Stimulated activated naive CD8-positive, alpha-beta T cell treated with anti-CD3 and anti-CD28 coated beads, Interleukin-15, Interleukin-2, amounts not matched to agents 100 U/mL and 50 U/mL, for 24 hours (primary cell): ENCODE measurements at places on chromosomes 4 and X.

- no peak for DNase-seq
Measured at GRCh38 chr4:105166066-105166465, 19.4 kb downstream of the TET2 start.

GRCh38 chr4:152090543-152090942 is 329.7 kb upstream of the GATB start:
- DNase-seq: no peak

DNA sequence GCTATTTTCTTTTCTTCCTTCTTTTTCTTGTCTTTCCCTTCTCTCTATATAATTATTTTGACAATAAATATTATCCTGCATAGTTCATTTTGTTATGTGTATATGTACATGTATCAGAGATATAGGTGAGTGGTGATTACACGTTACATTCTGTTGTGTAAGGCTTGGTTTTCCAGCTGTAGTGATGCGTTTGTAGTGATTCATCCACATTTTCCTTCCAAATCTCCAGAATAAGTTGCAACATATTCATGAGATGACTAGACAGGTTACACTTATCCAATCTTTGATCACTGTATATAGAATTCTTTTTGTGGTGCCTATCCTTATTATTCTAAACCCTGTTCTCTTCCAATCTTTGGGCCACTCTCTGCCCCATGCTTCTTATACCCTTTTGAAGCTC is 540.2 kb downstream of the GBA3 start:
- DNase-seq: no peak

DNA sequence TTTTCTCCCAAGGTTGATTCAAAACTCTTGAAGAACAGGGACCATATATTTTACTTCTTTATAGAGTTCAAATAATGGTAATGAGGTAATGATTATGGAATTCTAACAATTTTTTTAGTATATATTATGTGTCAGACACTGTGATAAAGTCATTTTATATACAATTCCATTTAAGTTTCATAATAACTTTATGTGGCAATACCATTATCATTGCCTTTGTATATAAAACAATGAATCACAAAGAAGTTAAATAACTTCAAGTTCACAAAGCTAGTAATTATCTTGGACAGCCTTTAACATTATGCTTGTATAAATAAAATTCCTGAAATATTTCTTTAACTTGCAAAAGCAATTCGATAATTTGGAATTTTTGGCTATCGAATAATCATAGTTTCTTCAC is 20.6 kb downstream of the MAGEC1 start:
- no peak for DNase-seq

DNA sequence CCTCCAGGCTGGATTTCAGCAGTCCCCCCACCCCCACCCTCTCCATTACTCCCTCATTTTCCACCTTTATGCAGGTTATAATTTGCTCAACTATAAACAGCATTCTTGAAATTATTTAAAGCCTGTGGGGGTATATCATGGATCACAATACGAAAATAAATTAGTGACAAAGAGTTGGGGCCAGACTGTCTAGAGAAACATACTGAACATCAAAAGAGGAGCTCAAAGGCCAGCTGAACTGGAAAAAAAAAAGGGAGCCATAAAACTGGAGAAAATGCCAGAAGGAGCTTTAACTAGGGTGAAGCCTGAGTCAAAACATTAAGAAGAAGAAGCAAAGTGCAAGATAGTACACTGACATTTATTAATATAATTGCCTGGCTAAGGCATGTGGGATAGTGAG is 137.8 kb downstream of the ANTXR2 start:
- DNase-seq: no peak

- DNase-seq: no peak
Measured at GRCh38 chr4:1235381-1236102, 13.4 kb downstream of the CTBP1 start.

DNA sequence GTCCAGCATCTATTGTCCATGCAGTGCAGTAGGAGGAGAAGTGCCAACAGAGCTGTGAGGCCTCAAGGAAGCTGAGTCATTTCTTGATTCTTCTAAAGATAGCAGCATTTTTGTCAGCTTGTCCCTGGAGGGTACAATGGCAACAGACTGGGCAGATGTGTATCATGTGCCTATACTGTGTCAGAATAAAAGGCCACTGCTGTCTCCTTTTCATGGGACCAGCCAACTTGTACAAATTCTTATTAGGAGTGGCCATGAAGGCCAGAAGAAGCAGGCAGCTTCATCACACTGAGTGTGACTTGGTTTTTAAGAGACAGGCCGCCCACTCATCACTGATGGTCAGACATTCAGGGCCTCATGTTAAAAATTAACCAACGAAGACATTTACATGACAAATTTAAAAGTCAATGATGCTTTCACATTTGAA is 185.0 kb upstream of the FAM241A start:
- DNase-seq: no peak

GRCh38 chr4:142539796-142540482 is 306.2 kb downstream of the INPP4B start:
- no peak for DNase-seq

- no peak for DNase-seq
Measured at GRCh38 chr4:39559626-39560025, 32.4 kb upstream of the UGDH start.

- no peak for DNase-seq
Measured at GRCh38 chr4:8437281-8437680, 3.2 kb downstream of the ACOX3 start.

DNA sequence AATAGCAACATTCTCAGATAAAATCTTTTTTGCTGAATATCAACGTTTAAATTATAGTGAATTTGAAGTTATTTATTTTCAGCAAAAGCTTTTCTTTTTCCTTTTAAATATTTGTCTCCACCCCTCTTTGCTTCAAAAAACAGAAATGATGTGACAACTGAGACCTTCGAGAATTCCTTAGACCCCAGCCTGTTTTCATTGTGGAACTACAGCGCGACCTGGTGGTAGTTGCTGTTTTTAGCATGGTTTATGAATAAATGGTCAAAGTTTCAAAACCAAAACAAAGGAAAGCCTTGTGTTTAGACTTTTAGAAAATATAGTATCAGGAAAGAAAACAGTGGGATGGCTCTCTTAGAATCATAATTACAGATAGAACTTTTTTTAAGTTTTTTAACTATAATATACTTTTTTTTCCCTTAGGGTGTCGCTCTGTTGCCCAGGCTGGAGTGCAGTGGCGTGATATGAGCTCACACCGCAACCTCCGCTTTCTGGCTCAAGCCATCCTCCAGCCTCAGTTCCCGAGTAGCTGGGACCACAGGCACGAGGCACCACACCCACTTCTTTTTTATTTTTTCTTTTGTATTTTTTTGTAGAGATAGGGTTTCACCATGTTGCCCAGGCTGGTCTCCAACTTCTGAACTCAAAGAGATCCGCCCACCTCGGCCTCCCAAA is 26.8 kb upstream of the TMEM184C start:
- peak; percentile 57 for DNase-seq

GRCh38 chr4:48899432-48899749 is 7.2 kb downstream of the OCIAD2 start:
- DNase-seq: no peak

DNA sequence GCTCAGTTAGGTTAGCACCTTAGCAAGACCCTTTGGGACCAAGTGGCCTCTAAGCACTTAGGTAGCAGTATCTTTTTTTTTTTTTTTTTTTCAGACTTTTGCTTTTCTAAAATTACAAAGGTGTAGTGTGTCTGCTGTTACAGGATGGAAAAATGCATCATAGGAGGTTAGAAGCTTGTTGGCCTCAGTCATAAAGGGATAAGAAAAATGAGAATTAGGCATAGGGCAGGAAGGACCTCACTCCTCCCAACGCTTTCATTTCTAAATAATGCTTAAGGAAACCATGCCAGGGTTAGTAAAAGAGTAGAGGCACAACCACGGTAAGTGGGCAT is 148.4 kb upstream of the PLAC1 start:
- no peak for DNase-seq

DNA sequence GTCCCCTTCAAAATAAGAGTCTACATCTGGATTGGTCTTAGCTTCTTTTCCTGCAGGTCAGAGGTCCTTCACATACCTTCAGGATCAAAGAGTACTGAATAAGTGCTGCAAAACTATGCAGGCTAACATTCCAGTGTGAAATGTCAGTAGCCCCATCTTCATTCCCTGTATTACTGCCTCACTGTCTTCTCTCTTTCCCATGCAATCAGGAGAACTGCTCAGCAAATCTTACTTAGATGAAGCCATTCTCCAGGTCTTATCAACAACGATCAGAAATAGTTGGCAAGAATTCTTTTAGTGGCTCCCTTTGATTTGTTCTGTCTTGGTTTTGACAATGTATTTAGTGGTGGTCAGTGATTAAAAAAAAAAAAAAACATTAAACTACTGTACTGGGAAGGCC is 26.0 kb upstream of the IQCM start:
- DNase-seq: no peak

GRCh38 chr4:67632492-67632891 is 68.5 kb downstream of the UBA6 start:
- DNase-seq: no peak

DNA sequence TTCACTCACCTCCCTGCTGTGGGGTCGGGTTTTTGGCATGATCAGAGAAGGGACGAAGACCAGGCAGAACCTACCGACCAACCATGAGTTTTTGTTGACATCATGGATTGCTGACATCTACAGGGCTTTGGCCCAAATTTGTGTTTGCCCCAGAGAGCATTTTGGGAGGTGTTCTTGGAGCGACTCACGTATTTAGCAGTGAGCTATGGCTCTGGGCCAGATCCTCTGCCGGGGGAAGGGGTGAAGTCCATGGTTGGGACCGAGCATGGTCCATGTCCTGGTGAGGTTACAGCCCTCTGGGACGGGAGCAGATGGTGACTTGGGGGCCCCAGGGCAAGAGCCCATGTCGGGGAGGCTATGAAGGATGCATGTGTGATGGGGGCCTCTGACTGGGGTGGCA is 17.4 kb downstream of the SORCS2 start:
- DNase-seq: no peak

GRCh38 chrX:150869450-150869849 is 29.0 kb downstream of the CD99L2 start:
- no peak for DNase-seq

- DNase-seq: no peak
Measured at GRCh38 chr4:7763788-7764187, 175.9 kb downstream of the AFAP1 start.

- no peak for DNase-seq
Measured at GRCh38 chr4:74105656-74106280, 6.8 kb upstream of the CXCL2 start.

- DNase-seq: no peak
Measured at GRCh38 chr4:122500852-122501501, 44.5 kb upstream of the IL2 start.

DNA sequence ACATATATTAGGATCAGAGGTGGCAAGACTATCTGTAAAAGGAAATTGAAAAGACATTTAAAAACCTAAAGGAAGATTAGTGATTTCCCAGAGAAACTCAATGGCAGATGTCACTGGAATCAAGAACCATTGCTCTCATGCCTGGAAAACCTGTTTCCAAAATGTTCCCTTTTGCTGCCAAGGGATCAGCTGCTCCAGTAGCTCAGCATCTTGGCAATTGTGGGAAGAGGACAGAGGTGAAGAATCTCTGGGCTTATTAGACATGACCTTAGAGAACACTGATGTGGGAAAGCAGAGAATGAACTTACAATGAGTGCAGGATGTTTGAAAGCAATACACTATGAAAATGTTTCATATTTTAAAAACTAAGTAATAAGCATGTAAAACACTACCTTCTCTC is 98.3 kb downstream of the SHROOM3 start:
- DNase-seq: no peak

GRCh38 chrX:97363843-97364242 is 480.1 kb downstream of the RPA4 start:
- no peak for DNase-seq

GRCh38 chrX:136835761-136836160 is 44.8 kb downstream of the RBMX start:
- no peak for DNase-seq

DNA sequence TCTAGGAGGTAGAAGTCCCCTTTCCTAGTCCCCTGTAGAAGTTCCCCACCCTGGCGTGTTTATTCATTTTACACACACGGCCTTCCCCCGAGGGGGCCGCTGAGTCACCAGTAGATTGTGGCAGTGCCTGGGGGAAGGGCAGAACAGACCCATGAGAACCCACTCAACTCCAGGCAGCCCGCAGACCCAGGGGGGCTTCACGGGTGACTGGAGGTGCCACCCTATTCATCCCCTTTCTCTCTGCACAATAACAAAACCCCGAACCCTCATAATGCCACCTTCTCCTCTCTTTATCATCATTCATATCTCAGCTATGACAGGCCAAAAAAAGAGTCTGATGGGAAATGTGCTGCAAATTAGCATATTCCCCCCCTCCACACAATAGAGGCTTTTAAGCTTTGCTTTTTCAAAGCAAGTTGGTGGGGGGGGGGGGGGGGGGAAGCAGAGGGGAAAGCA is 20.4 kb upstream of the GPM6B start:
- DNase-seq: no peak

- DNase-seq: no peak
Measured at GRCh38 chrX:39996536-39996935, 101.2 kb downstream of the BCOR start.
